Muscle of leg (tissue), 16 donors: ENCODE measurements at places on chromosomes 13 and 19. TPM values are rescaled to one million over a fixed set of nuclear protein-coding genes. Genes with fewer than 3 reads are reported as not detected.

PLK5 gene
- polyA plus RNA-seq = 0.08 TPM

RAB3A gene
- polyA plus RNA-seq = 3.7 TPM

TLE2 gene
- polyA plus RNA-seq = 27.1 TPM

- H3K4me3 ChIP-seq = no peak overlapping the region
- H3K36me3 ChIP-seq = no peaks in the 10 kb centered on the region
- H3K27me3 ChIP-seq = no peaks in the 10 kb centered on the region
- H3K4me1 ChIP-seq = no peaks in the 10 kb centered on the region
- no peak overlapping the region for H3K27ac ChIP-seq
These were observed 133.5 kb upstream of the MIR17HG start for GRCh38 chr13:91214031-91214430.

CGB7 gene
- polyA plus RNA-seq = 0.70 TPM

- H3K4me3 ChIP-seq = no peak overlapping the region
- no peaks in the 10 kb centered on the region for H3K36me3 ChIP-seq
- no peak for DNase-seq
- no peak overlapping the region for H3K27ac ChIP-seq
- H3K27me3 ChIP-seq = no peaks in the 10 kb centered on the region
These were observed 169.5 kb downstream of the DCLK1 start for GRCh38 chr13:35961461-35962220.

LILRA6 gene
- 2.0 TPM for polyA plus RNA-seq

DNA sequence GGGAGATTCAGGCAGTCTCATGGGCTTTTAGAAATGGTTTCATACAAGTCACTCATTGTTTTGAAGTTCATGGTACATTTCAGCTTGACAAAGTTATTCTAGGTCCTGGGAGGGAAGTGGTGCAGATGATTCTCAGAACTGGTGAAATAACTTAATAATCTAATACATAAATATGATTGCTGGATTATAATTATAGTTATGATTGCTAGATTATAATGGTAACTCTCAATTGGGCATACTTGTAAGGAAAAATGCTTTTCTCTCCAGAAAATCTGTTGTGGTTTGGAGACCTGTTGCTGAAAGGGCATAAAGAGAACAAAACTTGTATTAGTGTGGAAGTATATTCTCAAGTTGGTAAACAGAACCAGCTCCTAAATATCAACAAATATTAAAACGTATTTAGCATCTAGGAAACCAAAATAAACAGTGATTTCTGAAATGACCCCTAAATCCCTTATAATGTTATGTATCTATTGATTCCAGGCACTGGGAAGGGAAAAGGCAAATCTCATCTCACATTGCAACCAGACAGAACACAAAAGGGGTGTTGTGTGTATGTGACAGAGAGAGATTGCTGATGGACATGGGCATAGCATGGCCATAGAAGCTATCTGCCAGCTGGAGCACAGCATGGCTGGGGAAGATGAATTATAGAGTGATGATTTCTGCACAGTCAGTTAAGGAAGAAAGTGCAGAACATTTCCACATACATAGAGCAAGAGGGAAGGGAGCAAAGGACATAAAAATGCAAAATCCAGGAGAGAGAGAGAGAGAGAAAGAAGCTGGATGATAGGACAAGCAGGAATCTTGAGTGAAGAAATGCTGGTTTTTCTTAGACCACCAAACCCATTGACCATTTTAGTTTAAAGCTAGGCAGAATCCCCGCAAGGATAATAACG, 87.1 kb upstream of the FRY start:
- H3K36me3 ChIP-seq = no peaks in the 10 kb centered on the region
- no peaks in the 10 kb centered on the region for H3K27me3 ChIP-seq
- no peak overlapping the region for H3K4me3 ChIP-seq
- peak overlapping the region; percentile 58 for H3K27ac ChIP-seq
- no peak for DNase-seq

DNA sequence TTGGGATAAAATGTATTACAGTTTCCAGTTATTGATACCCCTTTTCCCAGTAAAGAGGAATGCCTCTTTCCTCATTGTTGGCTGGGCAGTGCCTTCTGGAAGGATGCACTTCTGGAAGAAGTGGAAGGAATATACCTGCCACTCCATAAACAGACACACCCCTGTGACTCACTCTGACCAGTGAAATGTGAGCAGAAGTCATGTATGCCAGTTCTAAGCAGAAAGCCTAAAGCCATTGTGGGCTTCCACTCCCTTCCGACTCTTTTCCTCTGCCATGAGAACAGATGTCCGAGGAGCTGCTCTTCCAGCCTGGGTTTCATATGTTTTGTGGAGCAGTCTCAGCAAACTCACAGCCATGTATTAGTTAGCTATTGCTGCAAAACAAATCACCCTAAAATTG, 166.1 kb upstream of the SERP2 start:
- no peaks in the 10 kb centered on the region for H3K36me3 ChIP-seq
- no peaks in the 10 kb centered on the region for H3K4me1 ChIP-seq
- DNase-seq = no peak
- no peak overlapping the region for H3K27ac ChIP-seq

- DNase-seq = peak; percentile 54
- H3K27ac ChIP-seq = no peak overlapping the region
- H3K4me1 ChIP-seq = peaks cover 5% of the 10 kb centered on the region
- H3K4me3 ChIP-seq = no peak overlapping the region
- peaks cover 33% of the 10 kb centered on the region for H3K36me3 ChIP-seq
These were observed 17.6 kb downstream of the LIG1 start for GRCh38 chr19:48152551-48152950.

DNA sequence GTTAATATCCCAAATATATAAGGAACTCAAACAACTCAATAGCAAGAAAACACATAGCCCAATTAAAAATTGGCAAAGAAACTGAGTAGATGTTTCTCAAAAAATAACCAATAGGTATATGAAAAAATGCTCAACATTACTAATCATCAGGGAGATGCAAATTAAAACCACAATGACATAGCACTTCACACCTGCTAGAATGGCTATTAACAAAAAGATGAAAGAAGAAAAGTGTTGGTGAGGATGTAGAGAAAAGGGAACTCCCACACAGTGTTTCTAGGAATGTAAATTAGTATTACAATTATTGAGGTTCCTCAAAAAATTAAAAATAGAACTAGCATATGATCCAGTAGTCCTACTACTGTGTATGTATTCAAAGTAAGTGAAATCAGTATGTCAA, 1212.8 kb downstream of the DIAPH3 start:
- H3K27me3 ChIP-seq = no peaks in the 10 kb centered on the region
- no peaks in the 10 kb centered on the region for H3K4me1 ChIP-seq
- H3K27ac ChIP-seq = no peak overlapping the region
- no peak overlapping the region for H3K4me3 ChIP-seq

DNA sequence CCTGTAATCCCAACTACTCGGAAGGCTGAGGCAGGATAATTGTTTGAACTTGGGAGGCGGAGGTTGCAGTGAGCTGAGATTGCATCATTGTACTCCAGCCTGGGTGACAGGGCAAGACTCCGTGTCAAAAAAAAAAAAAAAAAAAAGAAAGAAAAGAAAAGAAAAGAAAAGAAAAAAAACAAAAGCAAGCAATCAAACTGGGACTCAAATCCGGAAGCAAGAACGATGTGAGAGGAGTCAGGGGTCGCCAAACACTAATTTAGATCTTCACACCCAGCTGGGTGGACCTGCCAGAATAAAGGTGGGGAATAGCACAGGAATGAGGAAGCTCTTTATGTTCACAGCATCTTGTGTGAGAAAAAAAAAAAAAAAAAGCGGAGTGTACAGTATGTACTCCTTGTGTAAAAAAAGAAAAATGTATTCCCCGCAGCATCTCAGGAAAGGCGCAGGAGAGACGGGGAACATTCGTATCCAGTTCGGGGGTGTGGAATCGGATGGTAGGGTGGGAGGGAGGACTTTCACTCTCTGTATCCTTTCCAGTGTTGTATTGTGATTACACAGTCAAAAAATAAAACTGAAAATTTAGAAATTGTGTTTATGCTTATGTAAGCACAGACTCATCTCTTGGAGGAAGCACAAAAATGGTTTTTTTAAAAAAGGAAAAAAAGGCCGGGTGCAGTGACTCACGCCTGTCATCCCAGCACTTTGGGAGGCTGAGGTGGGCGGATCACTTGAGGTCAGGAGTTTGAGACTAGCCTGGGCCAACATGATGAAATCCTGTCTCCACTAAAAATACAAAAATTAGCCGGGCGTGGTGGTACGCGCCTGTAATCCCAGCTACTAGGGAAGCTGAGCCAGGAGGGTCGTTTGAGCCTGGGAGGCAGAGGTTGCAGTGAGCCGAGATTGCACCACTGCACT, 7.6 kb downstream of the DNAJB1 start:
- H3K4me3 ChIP-seq = no peak overlapping the region
- peaks cover 23% of the 10 kb centered on the region for H3K36me3 ChIP-seq
- peak; percentile 85 for DNase-seq
- no peaks in the 10 kb centered on the region for H3K27me3 ChIP-seq
- H3K4me1 ChIP-seq = peaks cover 26% of the 10 kb centered on the region
- H3K27ac ChIP-seq = peak overlapping the region; percentile 65

CRB3 gene
- 0.11 TPM for polyA plus RNA-seq
